C1 segment of cervical spinal cord (tissue), 14 donors: ENCODE measurements at places on chromosomes 7 and 10.
A peak's percentile ranks its signal among the peaks of the same experiment; 100 is the strongest.

DNA sequence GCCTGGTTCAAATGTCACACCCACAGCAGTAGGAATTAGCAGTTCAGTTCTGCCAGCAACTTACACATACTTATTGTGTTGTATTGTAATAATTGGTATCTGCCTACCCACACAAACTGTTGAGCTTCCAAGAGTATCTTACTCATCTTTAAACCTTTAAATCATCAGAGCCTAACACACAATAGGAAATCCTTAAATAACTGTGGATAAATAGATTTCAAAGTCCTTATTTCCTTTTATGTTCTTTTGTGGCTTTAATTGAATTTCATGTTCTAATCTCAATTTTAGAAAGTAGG lies 3.9 kb downstream of the CASD1 start:
- no peak for DNase-seq

DNA sequence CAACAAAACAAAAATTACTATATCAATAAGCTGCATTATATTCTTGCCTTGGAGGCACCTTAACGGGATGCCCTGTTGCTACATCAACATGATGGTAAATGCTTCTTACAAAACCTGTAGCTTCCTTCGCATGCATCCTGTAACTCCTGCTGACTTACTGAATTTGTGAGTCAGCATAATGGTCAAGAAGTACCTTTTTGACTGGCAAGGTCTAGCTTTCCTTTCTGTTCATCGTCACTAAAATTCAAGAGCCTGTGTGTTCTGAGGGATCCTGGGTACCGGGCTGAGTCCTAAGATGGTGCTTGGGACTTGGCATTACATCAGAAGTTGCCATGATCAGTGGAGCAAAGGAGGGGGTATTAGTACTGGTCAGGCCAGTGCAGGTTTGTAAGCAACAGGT lies 4.9 kb downstream of the PFKFB3 start:
- no peak for DNase-seq

DNA sequence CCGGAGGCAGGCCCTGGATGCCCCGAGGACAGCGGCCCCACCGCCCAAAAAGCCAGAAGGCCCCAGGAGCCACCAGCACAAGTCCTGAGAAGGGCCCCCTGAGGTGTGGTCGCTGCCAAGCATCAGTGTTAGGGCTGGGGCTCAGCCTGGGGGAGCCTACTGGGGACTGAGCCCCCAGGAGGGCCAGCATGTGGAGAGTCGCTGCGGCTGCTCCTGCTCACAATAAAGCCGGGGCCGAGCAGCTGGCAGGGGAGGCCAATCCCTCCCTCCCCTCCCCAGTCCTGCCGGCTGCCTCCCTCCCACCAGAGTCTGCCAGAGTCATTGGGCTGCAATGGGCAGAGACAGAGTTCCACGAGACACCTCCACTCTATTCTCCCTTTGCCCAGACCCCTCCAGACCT lies 3.1 kb upstream of the ASIC3 start:
- no peak for DNase-seq

DNA sequence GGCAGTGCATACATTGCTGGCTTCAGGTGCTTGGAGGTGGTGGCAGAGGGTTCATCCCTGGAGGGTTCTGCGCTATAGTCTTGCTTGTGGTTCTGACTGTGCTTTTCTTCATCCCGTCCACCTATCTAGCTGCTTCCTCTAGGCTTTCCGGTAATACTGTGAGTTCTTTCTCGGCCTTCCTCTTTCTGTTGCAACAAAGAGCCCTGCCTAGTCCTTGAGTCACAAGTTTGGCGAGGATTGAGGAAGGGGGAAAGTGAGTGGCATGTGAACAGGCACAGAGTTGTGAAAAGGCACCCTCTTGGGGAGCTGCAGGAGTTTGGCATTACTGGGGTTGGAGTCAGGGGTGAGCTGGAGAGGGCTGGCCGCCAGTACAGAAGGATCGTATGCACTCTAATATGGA lies 123.0 kb downstream of the SH2D4B start:
- no peak for DNase-seq

DNA sequence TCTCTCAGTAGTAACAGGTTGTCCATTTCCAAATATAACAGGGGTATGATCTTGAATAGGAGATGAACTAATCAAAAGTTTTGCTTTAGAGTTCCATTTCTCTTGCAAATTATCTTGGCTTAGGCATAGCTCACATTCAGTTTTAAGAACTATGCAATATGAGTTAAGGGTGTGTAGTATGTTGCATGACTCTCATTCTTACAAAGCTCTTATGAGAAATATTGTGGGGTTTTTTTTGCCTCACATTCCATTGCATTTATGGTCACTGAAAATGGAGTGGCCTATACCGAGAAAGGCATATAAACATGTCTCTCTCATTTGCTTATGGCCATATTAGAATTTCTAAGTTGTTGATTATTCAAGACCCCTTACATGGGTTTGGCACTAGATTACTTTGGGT lies 48.5 kb upstream of the LAMB1 start:
- DNase-seq = no peak

DNA sequence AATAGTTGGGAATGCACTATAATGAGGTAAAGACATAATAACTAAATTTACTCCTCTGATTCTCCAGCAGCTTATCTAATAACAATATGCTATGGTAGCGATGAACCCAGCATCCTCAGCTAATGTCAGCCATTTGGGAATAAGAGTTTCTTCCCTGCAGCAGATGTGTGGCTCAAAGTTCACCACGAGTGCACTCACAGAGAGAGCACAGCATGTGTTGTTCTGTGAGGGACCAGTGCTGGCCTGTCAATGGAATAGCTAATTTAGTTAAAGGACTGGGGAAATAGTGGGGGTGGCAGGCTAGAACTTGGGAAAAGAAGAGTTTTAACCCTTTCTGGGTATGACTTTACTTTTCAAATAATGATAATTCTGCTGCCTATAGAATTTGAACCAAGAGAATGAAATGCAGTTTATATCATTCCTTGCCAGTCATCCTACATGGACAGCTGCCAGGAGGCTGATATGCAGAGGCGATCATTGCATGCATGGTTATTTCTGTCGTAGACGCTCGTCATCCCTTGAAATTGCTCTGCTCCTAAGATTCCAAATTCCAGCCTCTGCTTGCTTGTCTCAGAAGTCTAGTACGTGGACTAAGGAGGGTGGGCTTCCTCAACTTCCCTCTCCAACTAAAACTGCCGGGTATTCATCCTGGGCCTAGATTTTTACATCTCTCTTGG lies 355.6 kb downstream of the RNLS start:
- no peak for DNase-seq

GRCh38 chr10:91884536-91884935 lies 24.8 kb downstream of the FGFBP3 start:
- no peak for DNase-seq

DNA sequence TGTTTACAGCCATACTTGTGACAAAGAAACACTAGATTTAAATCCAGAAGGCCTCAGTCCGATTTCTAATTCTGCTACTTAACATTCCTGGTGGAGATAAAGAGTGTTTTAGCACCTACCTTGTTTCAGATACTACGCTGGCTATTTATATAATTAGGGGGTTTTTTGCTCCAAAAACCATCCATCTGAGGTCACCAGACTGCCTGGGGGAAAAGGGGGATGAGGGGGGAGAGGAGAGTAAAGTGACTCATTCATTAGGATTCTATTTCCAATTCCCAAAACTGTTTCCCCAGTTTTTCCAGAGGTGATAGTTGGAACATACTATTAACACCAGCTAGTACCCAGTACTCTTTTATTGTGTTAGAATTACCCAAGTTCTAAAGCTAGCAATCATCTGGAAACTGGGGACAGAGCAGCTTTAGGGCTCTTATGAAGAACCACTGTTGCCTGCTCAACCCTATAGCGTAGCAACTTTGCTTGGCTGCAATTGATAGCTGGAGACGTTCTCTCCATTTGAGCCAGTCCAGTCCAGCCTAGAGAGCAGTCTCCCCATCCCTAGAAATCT lies 6.6 kb downstream of the GCC1 start:
- no peak for DNase-seq

DNA sequence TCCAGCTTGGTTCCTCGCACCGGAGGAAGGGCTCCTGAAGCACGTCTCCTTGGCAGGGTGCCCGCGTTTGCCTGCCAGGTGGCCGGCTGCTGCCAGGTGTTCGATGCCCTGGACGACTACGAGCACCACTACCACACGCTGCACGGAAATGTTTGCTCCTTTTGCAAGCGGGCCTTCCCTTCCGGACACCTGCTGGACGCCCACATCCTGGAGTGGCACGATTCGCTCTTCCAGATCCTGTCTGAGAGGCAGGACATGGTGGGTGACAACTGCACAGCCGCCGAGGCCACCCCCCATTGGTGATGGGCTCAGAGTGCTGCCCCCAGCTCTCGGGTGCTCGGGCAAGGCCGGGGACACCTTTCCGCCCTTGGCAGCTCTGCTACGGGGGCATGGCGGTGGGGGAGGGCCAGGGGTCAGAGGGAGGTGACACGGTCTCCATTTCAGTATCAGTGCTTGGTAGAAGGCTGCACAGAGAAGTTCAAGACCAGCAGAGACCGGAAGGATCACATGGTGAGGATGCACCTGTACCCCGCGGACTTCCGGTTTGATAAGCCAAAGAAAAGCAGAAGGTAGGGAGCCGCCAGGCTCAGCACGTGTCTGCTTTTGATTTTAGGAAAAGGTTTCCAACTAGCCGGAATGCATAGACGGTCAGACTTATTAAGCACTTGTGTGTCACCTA lies 1.1 kb downstream of the ZNF511 start:
- no peak for DNase-seq

DNA sequence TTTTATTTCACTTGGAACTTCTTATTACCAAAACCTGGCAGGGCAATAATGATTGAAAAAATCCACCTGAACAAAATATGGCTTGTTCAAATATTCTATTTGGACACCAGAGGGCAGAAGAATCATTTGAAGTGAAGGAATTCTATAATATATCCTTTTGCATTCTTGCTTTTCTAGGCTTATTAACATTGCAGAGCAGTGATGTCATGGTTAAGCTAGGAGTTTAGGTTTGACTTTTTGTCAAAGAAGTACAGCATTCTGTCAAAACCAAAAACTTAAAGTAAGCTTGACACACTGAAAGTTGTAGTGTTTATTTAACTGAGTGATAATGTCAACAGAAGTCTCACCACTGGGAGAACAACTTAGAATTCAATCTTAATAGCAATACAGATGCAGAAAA lies 156.0 kb downstream of the SEMA3D start:
- no peak for DNase-seq

DNA sequence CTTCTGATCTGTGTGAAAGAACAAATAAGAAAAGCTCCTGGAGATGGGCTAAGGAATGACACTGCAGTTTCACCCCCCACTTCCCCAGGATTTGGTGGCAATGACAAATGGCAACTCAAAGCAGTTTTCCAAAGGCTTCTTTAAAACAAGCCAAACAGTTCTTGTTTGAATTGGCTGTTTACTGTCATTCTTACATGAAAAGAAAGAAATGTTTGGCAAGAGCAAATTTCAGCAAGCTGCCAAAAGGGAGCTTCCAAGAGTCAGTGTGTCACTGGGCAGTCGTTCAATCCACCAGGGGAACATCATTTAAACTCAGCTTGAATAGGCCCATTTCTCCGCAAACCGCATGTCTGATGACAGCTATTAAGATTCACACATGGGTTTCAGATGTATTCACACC lies 119.0 kb upstream of the RHOBTB1 start:
- peak; percentile 31 for DNase-seq

GRCh38 chr10:9342885-9343570 lies 1288.5 kb downstream of the GATA3 start:
- no peak for DNase-seq

GRCh38 chr7:69847921-69848612 lies 249.8 kb downstream of the AUTS2 start:
- DNase-seq = no peak
